ENCODE measurements at places on chromosomes 2 and 18. TPM values are rescaled to one million over a fixed set of nuclear protein-coding genes. Genes with fewer than 3 reads are reported as not detected.

The WBP1 gene
- 18.1 TPM for total RNA-seq

The TTN gene
- total RNA-seq: 7.6 TPM

The LIPG gene
- 1.6 TPM for total RNA-seq

The NPHP1 gene
- 9.8 TPM for total RNA-seq

The UGT1A5 gene
- not detected for total RNA-seq

The PLEKHM3 gene
- total RNA-seq: 18.3 TPM

The ZNF396 gene
- 0.21 TPM for total RNA-seq

- no peak for DNase-seq
These were observed 207.9 kb upstream of the CXCR4 start for GRCh38 chr2:136325844-136326331.

DNA sequence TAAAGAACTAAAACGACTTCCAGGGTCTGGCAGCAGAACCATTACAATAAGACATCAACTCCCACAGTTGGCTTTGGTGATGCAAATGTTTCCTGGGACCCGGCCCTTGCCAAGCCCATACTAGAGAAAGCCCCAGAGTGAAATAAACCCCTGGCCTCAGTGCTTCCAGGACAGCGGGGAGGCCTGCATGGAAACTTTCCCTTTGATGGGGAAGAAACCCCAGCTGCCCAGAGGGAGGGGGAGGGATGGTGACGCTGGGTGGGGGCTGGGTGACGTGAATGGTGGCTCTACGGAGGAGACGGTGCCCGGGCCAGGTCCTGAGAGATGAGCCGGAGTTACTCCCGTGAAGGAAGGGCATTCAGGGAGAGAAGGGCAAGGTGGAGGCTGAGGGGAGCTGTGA is 27.5 kb downstream of the INHBB start:
- no peak for DNase-seq

DNA sequence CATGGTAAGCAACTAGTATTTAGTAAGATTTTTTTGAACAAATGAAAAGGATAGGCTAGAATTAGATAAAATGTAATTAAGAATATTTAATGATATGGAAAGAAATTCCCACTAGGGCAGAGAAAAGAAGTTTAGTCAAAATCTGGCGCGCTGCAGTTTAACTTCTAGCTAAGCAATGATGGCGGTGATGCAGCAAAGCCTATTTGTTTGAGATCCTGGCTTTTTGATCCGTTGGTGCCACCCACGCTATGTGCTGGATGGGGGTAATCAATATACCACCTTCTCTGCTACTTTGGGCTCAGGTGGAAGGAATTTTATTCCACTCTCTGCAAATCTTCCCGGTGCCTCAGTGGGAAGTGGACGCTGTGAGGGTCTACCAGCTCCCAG is 421 bp upstream of the FAM171B start:
- DNase-seq: no peak

GRCh38 chr2:98507461-98507860 is 62.8 kb downstream of the INPP4A start:
- no peak for DNase-seq

- DNase-seq: no peak
These were observed 216.4 kb downstream of the ANKRD30B start for GRCh38 chr18:14964406-14964805.

All from ascending aorta (tissue), 2 donors.